Stimulated activated CD8-positive, alpha-beta memory T cell treated with anti-CD3 and anti-CD28 coated beads, Interleukin-12 subunit alpha, Interleukin-12 subunit beta, amount 100 ng/mL, for 4 hours (primary cell): ENCODE measurements at places on chromosomes 7 and 10.

- DNase-seq: no peak
These were observed 4.8 kb downstream of the ELN start for GRCh38 chr7:74032624-74033371.

GRCh38 chr10:115829521-115830205 is 443.3 kb downstream of the GFRA1 start:
- DNase-seq: no peak

DNA sequence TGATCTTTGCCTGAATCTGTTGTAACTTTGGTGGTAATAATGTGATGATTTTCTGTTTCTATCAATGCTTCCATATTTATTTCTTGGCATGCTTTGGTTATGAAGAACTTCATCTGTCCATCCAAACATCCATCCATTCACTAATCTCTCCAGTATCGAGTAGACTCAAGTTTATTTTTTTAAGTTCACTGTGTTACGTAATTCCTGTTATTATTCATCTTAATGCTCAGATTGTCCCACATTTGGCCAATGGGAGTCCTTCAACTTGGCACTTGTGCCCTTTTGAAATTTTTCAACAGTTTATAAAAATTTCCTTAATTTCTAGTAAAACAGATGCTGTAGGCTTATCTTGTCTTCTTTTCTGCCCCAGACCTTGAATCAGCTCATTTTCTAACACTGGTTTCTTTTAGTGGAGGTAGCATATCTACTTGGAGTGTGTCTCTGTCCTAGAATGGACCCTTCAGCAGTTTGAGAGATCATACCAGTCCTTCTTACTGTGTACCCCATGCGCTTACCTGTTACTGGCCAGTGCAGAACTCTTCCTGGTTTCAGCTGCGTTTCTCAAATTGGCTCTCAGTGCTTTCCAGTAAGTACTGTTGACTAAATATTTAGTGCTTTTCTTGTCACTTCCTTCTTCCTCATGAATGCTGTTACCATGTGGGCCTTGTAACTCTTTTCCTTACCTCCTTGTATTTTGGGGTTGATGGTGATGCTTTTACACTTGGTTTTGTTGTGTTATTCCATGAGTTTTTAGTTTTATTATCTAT is 100.8 kb downstream of the MLLT10 start:
- no peak for DNase-seq

DNA sequence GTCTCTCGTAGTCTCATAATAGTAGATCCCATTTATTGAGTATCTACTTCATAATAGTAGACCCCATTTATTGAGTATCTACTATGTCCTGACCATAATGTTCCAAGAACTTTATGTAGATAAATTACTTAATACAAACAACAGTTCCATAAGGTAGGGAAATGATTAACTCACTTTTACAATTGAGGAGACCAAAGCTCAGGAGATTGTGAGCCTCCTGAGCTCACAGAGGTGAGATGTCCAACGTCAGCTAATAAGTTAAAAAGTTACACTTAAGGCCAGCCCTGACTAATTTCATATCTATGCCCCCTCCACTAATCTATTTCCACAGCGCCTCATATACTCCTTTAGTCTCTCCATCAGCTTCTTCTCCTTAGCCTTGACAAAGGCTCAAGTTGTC is 17.5 kb upstream of the GGCT start:
- no peak for DNase-seq

DNA sequence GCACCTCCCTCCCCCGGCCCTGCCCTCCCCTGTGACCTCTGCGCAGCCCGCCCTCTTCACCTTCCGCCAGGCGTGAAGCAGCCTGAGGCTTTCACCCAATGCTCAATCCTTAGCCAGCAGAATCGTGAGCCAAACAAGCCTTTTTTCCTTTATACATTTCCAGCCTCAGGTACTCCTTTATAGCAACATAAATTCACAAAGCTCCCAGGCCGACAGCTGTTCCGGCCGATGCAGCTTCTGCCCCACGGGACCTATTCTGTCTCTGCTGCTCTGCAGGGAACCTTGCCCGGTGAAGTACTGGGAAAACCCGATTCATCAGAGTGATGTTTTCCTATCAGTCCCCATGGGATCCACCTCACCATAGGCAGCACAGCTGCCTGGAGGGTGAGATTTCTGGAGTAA is 87.4 kb downstream of the CHST15 start:
- no peak for DNase-seq

GRCh38 chr10:62626079-62626478 is 178.4 kb upstream of the ADO start:
- DNase-seq: no peak

DNA sequence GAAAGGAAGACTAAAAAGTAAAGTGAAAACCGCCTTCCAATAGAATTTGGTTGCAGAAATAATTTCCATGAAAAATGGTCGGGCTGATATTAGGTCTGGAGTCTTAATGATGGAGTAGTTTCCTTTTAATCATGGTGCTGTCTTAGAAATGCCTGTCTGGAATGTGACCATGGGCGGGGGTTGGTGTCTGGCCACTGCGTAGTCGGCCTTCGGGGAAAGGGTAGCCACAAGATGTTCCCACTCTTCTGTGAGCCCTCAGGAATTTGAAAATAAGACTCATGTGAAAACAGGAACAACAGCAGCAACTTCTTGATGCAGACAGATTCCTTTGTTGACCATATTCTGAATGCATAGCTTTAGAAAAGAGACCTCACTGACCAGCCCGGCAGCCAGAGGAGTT is 176.8 kb downstream of the KIAA1217 start:
- DNase-seq: no peak

DNA sequence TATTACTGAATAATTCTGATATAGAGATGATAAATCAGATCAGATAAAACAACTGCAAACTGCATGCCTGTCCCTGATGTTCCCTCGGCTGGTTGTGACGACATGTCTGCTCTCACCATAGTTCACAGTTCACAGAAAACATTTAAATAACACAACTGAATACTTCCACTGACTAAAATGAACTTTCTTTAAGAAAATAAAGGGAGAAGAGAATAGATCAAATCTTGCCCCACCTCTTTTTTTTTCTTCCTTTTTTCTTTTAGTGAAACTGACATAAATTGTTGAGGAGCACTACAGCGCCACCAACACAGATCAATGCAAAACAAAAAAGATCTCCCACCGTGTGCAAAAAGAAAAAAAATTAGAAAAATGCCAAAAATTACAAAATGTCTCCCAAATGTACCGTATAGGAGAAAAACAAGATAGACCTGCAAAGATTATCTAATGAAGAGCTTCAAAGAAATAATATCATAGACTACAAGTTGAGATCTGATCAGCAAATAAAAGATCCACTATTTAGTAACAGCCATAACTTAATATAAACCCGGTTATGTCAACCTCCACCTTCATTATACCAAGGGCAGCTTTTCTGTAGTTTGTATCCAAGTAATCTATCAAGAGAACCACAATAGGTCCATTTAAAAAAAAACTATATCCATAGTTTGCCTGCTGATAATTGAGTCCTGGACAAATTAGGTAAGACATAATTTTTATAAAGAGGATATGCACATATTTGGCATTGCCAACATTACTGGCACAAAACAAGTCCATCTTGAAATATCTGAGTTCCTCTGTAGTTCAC is 30.7 kb upstream of the EPC1 start:
- DNase-seq: no peak

DNA sequence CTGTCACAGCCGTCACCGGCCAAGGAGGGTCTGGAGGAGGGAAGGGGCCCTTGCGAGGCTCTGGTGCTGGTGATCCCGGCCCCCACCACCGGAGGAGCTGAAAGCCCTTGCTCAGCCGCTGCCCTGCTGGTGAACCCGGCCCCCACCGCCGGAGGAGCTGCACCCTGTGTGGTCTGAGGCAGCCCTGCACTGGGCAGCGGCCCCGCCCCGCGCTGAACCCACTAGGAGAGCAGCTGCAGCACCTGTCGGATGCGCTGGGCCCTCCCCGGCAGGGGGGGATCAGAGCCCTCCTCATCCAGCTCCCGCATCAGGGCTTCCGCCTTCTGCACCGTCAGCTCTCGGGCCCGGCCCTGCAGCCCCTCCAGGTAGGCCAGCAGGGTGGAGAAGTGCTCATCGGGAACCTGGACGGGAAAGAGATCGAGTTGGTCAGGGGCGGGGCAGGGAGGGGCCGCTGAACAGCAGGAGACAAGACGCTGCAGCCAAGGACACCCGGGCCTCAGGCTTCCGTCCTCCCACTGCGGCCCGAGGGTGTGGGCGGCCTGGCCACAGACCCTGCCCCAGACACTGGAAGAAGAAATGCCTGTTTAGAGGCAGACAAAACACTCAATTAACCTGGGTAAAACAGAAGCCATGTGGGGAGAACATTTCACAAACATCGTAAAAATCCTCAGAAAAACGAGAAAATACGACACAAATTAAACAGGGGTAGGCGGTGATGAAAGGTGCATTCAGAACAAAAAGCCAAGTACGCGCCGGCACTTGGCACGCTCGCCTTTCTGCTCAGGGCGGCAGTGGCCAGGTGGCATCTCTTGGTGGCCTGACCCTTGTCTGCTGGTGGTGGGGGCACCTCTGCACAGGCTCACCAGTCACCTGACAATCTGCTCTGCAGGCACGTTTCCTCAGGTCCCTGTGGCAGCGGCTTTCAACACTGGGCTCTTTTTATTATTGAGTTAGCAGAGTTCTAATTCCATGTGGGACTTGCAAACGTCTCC is 14.7 kb downstream of the CYP2W1 start:
- DNase-seq: no peak

DNA sequence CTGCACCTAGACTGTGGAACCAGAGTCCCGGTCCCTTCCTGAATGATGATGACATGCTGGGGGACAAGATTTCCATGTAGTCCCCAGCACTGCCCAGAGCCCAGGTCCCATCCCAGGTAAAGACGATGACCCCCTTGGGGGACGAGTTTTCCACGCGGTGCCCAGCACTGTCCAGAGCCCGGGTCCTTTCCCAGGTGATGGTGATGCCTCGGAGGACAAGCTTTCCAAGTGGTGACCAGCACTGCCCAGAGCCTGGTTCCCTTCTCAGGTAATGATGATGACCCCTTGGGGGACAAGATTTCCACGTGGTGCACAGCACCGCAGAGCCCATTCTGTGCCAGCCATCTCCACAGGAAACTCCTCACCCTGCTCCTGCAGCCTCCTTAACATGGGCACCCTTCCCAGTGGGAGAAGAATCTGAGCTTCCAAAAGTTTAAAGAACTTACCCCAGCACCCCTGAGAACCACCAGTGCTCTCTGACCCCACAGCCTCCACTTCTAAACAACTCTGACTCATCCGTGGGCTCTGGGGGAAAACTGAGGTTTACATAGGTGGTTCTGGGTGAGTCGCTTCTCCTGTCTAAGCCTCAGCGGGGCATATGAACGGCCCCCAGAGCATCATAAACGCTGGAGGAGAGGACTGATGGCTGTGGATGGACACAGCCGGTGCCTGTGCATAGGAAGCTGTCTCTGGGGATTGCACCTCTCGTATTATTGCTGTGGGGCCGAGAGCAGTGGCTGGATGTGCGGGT is 233.2 kb downstream of the TCERG1L start:
- DNase-seq: no peak

DNA sequence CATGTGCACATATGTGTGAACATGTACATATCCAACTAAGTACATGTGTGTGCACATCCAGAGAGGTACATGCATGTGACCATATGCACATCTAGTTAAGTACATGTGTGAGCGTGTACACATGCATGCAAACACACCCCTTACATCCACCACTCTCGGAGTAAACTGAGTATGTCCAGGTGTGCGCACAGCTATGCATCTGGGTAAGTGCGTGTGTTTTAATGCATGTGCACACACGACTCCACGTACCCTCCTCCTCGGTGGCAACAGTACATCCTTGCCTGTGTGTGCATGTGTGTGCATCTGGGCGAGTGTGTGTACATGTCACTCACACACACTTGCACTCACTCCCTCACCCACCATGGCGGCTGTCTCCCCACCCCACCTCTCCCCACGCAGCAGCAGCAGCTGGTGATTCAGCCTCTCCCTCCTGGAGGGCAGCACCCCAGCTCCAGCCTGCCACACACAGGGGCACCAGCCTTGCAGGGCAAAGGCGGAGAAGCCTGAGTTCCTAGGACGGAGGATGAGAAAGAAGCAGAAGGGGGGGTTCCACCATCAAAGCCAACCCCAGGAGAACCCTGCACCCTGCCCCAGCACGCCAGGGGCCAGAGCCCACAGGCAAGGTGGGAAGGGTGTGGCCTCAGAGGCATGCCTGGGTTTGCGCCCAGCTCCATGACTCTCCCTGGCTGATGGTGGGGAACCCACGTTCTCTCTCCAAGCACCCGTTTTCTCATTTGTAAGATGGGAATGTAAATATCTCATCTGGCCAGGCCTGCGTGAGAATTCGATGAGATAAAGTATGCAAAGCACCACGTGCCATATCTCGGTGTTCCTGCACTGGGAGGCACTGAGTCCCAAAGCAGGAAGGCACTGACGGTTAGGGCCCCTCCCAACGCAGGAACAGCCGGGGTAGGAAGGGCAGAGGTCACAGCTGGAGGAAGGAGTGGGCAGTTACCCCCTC is 27.7 kb upstream of the DNAAF5 start:
- no peak for DNase-seq

- DNase-seq: no peak
These were observed 340.4 kb downstream of the OTUD1 start for GRCh38 chr10:23779301-23779700.

DNA sequence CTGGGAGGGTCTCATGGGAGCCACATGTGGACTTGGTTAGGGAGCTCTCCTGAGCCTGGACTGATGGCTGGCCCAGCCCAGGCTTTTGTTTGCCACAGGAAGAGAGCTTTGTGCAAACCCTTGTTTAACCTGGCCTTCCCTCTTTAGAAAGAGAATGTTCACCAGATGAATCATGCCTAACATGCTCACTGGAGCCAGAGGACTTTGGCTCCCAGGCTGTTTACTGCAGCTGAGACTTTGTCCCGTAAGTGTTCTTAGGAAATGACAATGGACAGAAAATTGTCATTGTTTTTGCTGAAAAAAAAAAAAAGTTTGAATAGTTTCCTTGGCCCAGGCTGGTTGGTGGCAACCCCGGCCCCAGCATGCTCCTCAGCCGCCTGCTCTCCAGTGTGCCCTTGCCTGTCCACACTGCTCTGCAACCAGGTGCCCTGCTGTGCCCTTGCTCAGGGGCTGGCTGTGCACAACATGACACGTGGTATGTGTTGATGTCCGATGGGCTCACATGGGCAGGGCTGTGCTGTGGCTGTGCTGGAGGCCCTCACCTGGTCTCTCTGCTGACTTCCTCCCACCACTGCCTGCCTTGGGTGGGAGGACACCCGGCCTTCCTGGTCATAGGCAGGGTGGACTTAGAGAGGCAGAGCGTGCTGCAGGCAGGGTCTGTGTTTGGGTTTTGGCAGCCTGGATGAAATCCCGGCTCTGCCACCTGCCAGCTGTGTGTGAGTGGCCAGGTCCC is 215.3 kb upstream of the ZNF32 start:
- DNase-seq: no peak

GRCh38 chr7:7639847-7640220 is 718 bp upstream of the UMAD1 start:
- no peak for DNase-seq

GRCh38 chr7:70738151-70738885 is 393.6 kb upstream of the GALNT17 start:
- no peak for DNase-seq
